ENCODE measurements at places on chromosomes 7 and 10.

DNA sequence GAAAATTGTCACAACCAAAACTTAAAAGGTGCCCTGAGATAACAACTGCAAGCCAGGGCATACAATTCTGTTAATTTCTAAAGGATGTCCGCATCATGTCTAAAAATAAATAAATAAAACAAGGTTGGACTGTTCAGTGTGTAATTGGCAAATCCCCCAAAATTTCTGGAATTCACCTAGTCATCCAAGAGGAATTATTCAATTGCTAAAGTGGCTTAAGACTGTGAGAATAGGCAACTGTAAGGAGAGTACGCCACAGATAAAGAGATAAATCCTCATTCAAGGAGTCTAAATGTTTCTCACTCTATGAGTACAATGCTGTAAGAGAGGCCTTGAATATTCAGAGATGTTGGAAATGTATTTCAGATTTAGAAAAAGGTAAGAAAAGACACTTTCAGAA, 37.2 kb downstream of the PIK3AP1 start:
- DNase-seq: no peak

GRCh38 chr10:21675157-21675796, 141.2 kb downstream of the MLLT10 start:
- DNase-seq: no peak

GRCh38 chr7:149489391-149490024, 8.1 kb downstream of the ZNF746 start:
- DNase-seq: no peak

DNA sequence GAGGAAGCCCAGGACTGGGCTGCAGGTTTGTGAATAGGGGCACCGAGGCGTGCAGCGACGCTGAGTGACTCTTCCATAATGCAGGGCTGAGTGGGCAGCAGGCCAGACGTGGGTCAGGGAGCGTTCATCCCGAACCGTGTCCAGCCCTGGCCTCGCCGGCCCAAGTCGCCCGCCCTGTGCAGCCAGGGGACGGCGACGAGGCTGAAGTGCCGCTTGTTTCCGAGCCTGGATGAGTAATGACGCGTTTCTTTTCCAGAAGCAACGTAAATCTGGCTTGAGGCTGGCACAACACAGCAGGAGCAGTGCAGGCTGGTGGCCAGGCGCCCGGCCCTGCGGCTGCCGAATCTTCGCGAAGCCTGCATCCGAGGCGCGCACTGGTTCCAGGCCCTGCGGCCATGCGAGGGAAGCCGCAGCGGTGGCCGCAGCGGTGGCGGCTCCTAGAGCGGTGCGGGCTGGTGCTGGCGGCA, 74.0 kb upstream of the SEC61G start:
- peak; percentile 8 for DNase-seq

DNA sequence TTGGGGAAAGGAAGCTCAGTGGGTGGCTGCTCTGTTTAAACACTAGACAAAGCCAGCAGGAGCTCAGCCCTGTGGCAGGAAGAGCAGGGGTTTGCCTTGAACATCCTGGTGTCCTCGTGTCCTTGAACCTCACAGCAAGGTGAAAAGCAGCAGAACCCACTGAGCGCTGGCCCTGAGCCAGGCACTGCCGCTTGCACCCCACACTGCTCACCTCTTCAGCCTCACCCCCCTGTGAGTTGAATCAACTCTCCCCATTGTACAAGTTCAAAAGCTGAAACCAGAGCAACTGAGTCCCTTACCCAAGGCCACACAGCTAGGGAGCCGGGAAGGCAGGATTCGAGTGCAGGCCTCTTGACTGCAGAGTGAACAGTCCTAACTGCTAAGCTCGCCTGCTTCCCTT, 32.0 kb downstream of the SLC29A3 start:
- DNase-seq: no peak

DNA sequence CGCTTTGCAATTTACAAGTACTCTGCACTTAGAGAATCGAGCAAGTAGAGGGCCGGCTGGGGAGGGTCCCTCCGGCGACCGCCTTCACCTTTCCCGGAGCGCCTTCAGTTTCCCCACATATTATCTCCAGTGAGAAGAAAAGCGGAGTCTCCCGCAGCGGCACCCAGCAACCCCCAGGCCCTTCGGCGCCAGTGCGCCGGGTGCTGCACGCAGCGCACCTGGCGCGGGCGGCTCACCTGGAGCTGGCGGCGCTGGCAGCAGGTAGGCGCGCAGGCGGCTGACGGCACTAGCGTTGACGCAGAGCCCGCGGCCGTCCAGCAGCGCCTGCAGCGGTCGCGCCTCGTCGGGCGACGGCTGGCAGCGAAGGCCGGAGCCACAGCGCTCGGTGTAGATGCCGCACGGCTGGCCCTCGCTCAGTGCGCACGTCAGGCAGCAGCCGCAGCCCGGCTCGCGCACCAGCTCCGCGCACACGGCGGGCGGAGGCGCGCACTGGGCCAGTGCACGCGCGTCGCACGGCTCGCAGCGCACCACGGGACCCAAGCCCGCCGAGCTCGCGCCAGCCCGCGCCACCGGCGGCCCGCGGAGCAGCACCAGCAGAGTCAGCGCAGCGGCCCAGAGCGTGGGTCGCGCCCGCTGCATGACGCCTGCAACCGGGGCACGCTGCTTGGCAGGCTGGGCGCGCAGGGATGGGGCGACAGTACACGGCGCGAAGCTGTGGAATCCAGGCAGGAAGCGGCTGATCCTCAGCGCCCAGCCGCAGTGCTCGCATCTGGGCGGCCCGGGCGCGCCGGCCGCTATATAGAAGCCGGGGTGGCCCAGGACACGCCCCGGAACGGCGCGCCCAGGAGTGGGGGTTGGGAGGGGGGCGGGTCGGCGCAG, at the start of gene IGFBP3:
TSS of gene IGFBP3 (minus strand) at position 771 of the 879 bp plus-strand sequence. CDS start at position 639, 132 bp downstream.
- DNase-seq: no peak

GRCh38 chr7:29970158-29970557, 19.4 kb downstream of the SCRN1 start:
- DNase-seq: peak; percentile 61

GRCh38 chr7:2688409-2689342, 674 bp downstream of the AMZ1 start:
- DNase-seq: no peak

GRCh38 chr7:128778946-128779345, 3.4 kb upstream of the OPN1SW start:
- no peak for DNase-seq

- DNase-seq: no peak
These were observed at the start of gene MLXIPL for GRCh38 chr7:73623798-73624668. Gene MLXIPL (minus strand): TSS chr7:73624522. CDS start chr7:73624492, 30 bp downstream.

DNA sequence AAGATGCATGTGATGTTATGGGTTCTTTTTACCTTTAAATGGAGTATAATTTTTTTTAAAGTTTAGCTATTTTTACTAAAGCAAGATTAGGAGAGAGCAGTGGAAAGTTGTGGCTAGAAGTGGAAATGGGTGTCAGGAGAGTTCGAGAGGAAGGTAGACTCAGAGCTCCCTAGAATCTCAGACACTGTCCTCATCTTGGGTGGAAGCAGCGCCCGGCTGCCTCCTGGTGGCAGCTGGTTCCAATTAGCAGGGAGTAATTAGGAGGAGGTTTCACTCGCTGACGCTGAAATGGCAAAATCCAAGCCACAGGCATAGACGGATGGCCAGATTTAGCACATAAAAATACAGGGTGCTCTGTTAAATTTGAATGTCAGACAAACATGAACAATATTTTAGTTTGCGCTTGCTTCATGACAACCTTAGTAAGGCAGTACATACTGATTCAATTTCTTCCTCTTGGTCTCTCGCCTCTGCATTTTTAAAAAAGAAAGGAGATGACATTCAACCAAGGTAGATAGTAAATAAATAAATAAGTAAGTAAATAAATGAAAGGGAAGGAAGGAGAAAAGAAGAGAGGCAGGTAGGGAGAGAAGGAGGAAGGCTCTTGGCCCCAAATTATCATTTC, 58.5 kb downstream of the LGI1 start:
- DNase-seq: no peak

DNA sequence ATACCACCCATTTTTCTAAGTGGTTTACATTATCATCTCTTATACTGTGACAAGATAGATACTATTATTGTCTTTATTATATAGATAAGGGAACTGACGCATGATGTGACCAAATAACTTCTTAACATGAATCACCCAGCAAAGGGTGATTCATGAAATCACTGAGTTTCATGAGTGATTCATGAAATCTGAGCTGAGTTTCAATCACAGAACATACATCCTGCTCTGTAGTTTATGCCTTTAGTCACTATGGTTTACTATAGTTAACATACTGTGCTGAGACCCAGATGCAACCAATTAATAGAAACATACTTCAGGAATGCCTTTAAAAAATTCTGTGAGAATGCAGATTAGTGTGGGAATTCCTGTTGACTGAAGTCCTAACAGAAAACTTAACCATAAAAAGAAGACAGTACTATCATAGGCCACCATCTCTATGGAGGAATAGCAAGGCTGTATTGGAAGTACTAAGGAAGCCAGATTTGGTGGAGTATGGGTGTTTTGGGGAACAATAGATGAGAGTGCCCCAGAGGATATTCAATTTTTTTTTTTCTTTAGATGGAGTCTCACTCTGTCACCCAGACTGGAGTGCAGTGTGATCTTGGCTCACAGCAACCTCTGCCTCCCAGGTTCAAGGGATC, 43.1 kb upstream of the SEMA3A start:
- DNase-seq: no peak

GRCh38 chr7:96189129-96189820, 132.6 kb downstream of the SLC25A13 start:
- DNase-seq: no peak

DNA sequence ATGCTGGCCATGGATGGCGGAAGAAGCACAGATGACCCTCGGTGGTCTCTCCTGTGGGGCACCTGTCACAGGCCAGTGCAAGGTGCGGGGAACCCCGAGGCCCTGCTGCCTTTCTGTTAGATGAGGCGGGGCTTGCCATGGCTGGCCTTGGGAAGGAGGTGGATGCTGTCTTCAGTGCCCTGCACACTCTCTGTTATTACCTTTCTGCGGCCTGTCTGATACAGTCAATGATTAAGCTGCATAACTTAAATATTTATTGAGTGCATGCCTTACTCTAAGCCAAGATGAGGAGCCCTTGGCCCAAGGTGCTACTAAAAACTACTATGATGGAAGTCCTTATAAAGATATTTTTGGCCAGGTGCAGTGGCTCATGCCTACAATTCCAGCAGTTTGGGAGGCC, 36.7 kb upstream of the MNX1 start:
- no peak for DNase-seq

- DNase-seq: no peak
These were observed 170.0 kb downstream of the PRKCQ start for GRCh38 chr10:6409971-6410643.

GRCh38 chr7:27312820-27313219, 70.2 kb downstream of the EVX1 start:
- no peak for DNase-seq
